COLO829 (cell line): ENCODE measurements at places on chromosomes 13 and 19.

DNA sequence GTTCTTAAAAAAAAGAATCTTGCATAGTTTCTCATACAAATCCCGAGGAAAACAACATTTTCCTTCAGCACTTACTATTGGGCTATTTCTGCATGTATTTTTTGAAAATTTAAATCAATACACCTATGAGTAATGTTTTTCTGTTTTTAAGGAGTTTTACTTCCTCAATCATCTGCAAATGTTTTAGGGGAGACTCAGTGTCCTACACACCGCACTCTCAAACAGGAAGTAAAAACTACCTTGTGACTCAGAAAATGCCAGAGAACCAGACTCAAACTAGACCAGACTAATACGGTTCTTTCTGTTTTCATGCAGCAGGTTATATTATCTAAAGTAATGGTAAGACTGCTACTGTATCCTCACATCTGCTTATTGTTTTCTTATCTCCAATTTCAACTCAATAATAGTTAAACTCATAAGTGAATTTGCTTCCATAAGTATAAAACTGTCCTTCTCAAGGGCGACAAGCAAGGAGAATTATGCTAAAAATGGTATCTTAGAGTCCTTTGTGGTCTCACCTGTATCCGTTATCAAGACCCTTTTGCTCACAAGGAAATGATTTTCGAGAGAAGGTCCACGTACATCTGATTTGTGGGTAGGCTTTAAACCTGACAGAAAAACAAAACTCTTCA, 52.5 kb downstream of the FLT3 start:
- DNase-seq = no peak

GRCh38 chr19:22260499-22260898, 25.7 kb upstream of the ZNF729 start:
- DNase-seq = no peak

GRCh38 chr13:31774186-31774750, 34.9 kb downstream of the RXFP2 start:
- DNase-seq = no peak

DNA sequence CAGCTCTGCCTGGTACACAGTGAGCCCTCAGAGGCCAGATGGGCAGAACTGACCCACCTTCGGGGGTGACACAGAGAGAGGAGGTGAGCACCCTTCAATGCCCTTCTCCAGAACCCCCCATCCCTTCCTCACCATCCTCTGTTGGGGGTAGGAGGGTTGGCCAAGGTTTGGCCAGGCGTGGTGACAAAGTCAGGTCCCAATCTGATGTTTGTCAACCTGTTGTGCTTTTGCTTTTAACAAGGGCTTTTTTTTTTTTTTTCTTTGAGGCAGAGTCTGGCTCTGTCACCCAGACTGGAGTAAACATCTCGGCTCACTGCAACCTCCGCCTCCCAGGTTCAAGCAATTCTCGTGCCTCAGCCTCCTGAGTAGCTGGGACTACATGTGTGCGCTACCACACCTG, 7.3 kb downstream of the PTGIR start:
- DNase-seq = no peak

DNA sequence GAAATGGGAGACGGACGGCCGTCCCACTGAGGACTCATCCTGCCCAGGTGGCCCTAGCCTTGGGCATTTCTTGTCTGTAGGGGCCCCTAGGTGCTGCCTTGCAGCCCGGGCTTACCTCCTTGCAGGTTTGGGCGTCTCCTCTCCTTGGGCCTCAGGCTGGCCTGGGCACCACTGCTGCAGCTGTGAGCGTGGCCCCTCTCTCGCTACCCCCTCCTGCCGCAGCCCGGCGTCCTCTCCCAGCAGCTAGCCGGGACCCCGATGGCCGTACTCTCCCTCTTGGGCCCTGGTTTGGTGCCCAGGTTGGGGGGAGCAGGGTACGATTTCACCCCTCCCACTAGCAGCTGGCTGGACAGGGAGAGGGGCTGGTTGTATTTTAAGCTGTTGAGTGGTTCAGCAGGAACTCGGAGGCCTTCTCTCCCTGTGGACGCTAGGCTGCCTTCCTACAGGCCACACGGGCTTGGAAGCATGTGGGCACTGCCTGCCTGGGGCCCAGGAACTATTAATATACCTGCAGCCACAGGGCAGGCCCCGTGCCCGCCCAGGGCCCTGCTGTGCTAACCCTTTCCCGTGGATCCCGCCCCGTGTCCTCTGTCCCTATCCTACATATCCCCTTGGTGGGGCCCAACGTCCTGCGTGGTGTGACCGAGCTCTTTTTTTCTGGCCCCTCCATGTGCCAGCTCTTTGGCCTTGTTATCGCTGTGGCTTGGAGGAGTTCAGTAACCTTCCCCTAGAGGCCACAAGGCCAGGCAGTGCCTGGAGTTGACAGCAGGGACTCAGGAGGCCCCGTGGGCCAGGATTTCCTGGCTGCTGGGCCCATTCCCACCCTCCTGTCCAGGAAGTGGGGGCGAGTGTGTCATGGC, 11.7 kb downstream of the NDUFB7 start:
- no peak for DNase-seq

GRCh38 chr19:9836021-9836420, 903 bp downstream of the PIN1 start:
- DNase-seq = no peak

DNA sequence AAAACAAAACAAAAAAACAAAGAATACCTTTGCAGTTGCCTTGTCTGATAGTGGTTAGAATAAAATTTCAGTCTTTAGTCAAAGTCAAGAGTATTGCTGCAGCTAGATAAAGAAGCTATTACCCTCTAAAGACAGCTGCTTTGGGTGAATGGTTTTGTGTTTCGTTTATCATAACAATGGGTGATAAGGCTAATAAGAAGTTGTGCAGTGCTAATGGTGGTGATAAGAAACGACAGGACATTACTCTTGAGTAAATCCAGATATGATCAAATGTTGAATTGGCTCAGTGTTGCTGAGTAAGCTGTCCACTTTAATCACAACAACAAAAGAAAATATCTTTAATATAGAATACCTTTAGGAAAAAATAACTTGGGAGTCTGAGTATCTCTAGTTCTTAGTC, 1825.3 kb downstream of the SLITRK5 start:
- no peak for DNase-seq

DNA sequence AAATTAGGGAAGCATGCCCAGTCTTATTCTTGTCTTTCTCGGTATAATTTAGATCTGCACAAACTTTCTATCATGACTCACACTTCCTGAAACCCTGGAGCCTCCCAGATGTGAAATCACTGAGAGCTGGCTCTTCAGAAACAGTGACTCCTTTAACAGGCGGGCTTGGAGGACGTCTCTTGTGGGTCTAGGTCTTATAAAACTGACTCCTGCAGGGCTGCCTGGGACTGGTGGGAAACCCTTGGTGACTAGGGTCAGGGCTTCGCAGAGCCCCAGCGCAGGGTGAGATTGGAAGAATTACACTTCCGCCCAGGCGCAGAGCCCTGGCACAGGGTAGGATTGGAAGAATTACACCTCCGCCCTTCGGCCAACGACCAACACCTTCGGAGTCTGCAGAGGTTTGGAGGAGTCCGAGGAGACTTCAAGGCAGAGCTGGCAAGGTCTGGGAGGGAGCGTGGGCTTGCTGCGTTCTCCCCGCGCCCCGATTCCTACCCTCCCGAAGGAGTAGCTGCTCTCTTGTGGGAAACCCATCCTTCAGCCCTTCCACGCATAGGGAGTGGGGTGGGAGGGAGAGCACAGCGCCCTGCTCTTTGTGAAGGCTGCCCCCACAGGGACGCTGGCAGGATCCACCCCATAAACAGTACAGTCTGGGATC, 43.4 kb upstream of the MAP3K10 start:
- peak; percentile 81 for DNase-seq
